ENCODE measurements at places on chromosomes 4 and X. TPM values are rescaled to one million over a fixed set of nuclear protein-coding genes. Genes with fewer than 3 reads are reported as not detected.

Gene GIMD1
- total RNA-seq = not detected

Gene SLC4A4
- 3.6 TPM for total RNA-seq

Gene SOD3
- total RNA-seq = 289 TPM

GRCh38 chr4:172546782-172547181, 621.8 kb upstream of the GALNT7 start:
- DNase-seq = no peak

DNA sequence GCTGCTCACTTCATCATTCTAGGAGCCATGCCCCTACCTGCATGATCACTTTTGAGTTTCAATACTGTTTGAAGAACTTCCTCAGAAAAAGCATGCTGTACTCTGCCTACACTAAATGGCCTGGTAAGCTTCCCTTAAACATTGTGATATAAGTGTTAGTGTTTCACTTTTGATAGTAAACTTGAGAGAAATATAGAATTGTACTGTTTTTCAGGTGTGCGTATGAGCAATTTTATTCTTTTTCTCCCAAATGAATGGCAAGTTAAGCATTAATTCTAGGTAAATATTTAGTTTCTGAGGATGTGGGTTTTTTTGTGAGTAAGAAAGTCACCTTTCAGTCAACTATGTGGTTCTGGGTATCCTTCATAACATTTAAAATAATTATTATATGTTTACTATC, 484.5 kb downstream of the IL15 start:
- no peak for DNase-seq

DNA sequence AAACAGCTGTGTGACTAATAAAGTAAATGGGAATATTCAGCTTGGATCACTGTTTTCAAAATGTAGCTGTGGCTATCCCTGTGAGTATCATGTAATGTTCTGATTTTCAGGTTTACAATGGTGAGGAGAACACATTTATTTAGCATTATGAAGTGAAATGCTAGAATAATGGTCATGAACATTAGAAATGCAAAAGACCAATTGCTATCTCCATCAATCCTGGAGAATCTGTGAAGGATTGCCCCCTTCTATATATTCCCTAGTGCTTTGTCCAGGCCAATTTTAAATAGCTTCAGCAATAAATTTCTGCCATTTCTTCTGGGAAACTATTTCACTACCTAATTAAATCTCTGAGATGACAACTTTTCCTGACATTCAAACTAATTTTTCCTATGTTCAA, 1399.1 kb downstream of the PCDH19 start:
- no peak for DNase-seq

- no peak for DNase-seq
Measured at GRCh38 chrX:155148724-155149537, 67.3 kb upstream of the VBP1 start.

- no peak for DNase-seq
Measured at GRCh38 chr4:680551-680927, 6.2 kb downstream of the MYL5 start.

GRCh38 chr4:188092824-188093223, 16.6 kb downstream of the TRIML2 start:
- no peak for DNase-seq

- DNase-seq = no peak
Measured at GRCh38 chr4:24793219-24794005, 2.0 kb upstream of the SOD3 start.

GRCh38 chrX:150486011-150486410, 82.4 kb upstream of the MTM1 start:
- no peak for DNase-seq

GRCh38 chrX:35786271-35786670, 11.9 kb upstream of the MAGEB16 start:
- DNase-seq = no peak

DNA sequence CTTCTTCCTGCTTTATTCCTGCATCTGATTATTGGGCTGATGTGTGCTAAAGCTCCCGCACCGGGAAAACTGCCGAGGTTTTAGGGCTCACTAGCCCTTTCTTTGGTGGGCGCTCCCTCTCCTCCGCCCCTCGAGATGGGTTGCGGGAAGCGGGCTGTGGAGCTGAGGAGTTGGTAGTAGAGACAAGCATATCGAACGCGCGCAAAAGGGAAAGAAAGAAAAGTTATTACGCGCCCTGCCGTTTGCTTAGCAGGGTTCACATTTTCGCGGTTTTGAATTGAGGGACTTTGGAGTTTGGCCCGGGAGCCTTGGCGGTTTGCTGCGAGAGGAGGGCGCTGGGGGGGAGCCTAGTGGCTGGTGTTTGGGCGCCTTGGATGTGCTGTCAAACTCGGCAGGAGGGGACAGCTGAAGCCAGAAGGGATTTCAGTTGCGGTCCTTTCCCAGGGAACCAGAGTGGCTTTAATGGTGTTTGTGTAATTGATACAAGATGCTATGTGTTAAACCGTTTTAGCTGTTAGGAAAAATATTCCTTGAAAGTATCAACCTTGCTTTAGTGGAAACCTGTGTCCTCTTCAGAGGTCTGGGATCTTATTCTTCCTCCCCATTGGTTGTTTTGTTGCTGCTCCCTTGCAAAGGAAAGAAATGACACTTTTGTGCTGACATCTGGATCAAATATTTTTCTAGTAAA, 1.1 kb downstream of the GAB1 start:
- DNase-seq = peak; percentile 86

DNA sequence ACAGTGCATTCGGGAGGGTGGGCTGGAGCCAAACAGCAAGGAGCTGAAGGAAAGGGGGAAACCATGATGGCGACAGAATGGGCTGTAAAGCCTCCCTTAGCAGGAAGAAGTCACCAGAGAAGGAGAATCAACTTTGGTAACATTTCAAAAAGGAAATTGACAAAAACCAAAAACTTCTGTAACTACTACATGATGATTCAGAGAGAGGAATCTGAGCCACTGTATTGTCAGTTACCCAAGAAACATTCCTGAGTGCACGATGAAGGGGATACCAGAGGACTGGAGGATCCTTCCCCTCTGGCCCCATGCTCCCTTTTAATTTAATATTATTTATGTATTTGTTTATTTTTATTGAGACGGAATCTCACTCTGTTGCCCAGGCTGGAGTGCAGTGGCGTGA, 26.3 kb downstream of the PDHA1 start:
- DNase-seq = no peak
